ENCODE measurements at places on chromosomes 6 and 20.
A peak's percentile ranks its signal among the peaks of the same experiment; 100 is the strongest.

DNA sequence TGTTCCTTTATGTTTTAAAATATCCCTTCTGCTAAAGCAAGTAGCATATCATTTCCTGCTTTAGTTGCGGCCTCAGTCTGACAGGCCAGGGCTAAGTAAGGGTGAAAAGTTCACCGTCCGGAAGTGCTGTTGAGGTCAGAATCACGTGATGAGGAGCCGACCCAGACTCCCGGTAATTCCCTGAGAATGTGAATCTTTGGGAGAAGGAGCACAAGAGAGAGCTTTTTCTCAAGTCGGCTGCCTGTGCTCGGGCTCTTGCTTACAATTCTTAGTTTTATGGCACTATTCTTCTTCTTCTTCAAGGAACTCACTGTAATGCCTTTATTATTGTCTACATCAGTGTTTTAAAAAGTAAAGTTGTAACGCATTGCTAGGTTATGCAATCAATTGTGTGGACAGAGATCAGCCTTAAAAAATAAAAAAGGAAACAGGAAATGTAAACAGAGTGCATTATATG, 309.3 kb downstream of the PRL start:
- peak; percentile 90 for DNase-seq

DNA sequence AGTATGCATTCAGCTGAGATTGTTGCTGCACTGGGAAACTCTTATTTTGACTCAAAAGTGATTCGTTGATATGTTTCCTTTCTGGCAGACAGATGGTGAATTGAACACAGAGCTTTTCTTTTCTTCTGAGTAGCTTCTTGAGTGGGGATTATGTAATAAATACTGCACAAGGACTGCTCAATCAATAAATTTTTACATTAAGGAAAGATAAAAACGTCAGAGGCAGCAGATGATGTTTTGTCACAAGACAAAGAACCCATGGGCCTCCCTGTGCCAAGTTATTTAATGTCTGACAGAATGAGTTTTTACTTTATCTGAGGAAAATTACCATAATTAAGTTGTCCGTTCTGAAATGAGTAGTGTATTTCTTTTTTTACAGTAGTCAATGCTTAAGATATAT, 460.3 kb downstream of the UTRN start:
- DNase-seq, result no peak

DNA sequence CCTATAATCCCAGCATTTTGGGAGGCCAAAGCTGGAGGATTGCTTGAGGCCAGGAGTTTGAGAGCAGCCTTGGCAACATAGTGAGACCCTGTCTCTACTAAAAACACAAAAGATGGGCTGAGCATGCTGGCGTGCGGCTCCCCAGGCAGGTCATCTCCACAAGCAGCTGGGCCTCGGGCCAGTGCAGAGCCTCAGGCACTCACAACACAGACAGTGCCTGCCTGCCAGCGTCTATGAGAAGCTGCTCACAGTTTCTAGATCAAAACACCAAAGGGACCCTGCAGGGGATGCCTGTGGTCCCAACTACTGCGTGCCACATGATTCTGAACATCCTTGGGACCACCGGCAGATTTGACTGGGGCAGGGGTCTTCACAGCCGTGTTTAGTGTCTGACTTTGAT, 59.4 kb downstream of the GINS1 start:
- DNase-seq, result no peak

DNA sequence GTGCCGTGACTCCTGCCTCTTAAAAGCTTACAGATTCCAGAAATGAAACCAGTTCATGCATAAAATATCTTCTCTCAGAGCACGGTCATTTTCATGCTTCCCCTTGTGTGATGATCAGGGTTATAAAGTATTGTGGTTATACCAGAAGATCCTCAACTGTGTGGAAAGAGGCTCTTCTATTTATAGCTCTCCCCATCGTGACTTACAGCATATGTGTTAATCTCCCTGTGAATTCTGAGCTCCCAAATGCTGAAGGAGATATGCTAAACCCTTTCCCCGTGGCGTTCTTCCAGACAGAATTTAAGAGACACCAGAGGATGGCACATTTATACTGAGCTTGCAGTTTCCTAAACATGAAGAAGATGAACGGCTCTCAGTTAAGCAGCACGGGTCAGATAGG, 158.8 kb downstream of the CDH26 start:
- DNase-seq, result no peak

- DNase-seq, result no peak
Measured at GRCh38 chr20:34546751-34547181, 11.8 kb upstream of the MAP1LC3A start.

GRCh38 chr20:63316502-63316921, 23.5 kb downstream of the COL20A1 start:
- DNase-seq, result no peak

GRCh38 chr20:9491324-9491723, 23.1 kb upstream of the LAMP5 start:
- DNase-seq, result no peak

DNA sequence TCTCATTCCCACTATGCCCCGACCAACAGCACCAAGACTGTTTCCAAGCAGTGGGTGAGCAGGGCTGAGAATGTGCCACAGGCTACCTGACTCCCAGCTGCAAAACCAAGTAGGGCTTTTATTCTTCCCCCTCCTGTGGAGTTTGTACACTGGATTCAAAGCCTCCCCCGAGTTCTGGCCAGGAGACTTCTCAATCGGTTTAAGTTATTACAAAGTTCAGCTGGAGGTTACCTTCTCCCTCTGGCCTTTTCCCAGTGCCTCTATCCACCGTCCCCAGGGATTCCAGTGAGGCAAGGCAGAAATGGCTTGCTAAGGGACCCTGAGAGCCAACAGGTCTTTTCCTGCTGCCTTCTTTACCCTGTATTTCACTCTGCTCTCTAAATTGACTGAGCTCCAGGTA, 217.0 kb downstream of the ADGRG6 start:
- DNase-seq, result no peak

DNA sequence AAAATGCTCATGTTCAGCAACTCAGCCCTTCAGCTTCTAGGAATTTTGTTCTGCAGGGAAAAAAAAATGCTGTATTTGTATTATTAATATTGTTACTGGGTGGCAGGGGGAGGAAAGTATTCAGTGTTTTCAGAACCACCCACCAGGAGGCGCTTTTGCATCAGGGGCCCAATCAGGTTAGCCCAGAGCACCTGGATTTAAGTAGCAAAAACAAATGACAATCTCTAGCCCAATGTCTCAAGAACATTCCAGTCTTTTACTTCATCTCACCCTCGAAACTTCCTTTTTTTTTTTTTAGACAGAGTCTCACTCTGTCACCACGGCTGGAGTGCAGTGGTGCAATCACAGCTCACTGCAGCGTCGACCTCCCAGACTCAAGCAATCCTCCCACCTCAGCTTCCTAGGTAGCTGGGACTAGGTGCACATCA, 635 bp upstream of the C20orf203 start:
- peak; percentile 51 for DNase-seq

DNA sequence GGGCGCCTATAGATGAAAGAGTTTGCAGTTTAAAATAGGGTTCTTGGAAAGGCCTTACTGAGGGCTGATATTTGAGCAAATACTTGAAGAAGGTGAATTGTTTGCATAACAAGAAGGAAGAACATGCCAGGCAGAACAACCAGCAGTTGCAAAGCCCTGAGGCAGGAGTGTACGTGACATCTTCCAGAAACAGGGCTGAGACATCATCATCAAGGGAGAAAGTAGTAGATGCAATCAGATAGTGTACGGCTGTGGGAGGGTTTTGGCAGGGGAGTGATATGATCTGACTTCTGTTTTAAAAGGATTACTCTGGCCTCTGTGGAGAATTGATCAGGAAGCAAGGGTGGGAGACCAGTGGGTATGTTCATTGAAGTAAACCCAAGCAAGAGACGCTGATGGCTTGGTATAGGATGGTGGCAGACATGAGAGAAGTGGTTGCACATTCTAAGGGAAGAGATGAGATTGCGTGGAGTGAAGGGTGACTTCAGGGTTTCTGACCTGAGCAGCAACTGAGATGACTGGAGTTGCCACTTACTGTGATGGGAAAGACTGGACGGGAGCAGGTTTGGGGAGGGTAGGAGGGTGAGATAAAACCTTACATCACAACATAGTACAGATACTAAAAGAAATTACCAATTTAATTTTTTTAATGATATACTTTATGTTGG, 28.8 kb downstream of the RIOK1 start:
- DNase-seq, result no peak

- DNase-seq, result no peak
Measured at GRCh38 chr6:6564154-6564553, 24.4 kb upstream of the LY86 start.

DNA sequence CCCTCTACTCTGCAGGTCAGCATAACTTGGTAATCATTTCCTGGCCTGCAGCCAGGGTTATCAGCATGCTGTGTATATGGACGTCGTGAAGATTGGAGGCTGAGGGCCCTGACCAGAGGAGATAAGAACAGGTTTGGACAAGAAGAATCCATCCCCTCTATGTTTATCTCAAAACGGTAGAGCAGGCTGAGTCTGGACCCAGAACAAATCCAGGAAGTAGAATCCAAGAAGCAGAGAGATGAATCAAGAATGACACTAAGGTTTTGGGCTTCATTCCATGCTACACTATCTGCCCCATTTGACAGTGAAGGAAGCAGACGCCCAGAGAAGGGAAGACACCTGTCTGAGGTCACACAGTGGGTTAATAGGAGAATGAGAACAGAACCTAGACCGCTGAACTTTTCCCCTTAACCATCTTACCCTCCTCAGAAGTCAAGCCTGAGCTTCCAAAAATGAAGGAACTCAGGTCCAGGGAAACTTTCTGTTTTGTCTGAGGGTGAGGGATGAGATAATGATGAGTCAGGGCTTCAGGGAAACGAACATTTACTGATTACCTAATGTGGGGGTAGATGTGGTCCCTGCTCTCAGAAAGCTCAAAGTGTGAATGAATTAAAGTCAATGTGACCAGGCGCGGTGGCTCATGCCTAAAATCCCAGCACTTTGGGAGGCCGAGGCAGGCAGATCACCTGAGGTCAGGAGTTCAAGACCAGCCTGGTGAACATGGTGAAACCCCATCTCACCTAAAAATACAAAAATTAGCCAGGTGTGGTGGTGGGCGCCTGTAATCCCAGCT, 9.4 kb upstream of the COMMD7 start:
- no peak for DNase-seq

DNA sequence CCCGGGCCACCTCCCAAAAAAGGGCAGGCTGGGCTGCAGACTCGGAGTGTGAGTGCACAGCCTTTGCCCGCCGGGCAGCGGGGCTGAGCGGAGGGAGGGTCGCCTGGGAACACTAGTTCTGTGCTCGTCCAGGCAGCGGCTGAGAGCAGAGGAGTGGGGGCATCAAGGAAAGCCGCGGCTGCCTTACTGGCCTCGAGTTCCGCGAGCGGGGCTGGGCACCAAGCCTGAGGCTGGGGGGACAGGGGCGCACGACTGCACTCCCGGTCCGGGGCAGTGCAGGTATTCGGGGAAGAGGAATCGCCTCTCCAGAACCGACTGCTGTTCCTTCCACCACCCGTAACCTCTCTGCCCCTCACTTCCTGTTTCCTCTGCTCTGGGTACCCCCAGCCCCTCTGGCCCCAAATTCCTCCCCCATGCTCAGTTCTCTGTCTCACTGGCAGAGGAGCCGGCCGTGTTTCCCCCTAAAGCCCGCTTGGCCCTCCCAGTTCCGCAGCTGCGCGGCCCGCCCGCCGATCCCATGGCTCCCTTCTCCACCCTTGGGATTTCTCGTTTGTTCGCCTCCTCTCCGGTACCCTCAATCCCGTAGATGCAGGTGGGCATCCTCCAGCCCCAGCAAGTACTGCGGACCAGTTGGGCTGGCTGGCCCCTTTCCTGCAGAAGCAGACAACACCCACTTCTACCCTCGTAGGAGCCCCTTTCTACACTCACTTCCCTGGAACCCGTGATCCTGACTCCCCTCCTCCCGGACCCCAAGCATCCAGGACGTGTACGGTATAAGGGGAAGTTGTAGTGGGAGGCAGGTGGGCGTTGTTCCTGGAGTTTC, 5.1 kb downstream of the RING1 start:
- no peak for DNase-seq

GRCh38 chr20:35616465-35617396, 1.1 kb downstream of the SPAG4 start:
- peak; percentile 76 for DNase-seq

- DNase-seq, result no peak
Measured at GRCh38 chr20:10652660-10653261, 21.0 kb downstream of the JAG1 start.

DNA sequence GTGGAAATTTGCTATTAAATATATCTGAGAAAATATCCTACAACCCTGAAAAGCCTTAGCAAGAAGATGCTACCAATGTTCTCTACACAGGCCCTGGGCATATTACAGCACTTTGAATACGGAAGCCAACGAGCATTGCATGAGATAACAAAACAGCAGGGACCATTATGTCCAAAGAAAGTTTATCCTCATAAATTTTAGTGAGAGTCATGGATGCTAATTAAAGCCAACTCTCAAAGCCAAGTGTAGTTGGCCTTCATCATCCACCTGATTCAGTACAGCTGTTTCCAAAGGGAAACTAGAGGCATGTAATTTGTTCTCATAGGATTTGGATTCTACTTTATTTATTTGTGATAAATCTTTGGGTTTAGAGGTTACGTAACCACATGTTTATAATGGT, 564.8 kb downstream of the RFPL4B start:
- no peak for DNase-seq

GRCh38 chr6:169933839-169934698, 182.6 kb downstream of the ERMARD start:
- DNase-seq, result no peak

DNA sequence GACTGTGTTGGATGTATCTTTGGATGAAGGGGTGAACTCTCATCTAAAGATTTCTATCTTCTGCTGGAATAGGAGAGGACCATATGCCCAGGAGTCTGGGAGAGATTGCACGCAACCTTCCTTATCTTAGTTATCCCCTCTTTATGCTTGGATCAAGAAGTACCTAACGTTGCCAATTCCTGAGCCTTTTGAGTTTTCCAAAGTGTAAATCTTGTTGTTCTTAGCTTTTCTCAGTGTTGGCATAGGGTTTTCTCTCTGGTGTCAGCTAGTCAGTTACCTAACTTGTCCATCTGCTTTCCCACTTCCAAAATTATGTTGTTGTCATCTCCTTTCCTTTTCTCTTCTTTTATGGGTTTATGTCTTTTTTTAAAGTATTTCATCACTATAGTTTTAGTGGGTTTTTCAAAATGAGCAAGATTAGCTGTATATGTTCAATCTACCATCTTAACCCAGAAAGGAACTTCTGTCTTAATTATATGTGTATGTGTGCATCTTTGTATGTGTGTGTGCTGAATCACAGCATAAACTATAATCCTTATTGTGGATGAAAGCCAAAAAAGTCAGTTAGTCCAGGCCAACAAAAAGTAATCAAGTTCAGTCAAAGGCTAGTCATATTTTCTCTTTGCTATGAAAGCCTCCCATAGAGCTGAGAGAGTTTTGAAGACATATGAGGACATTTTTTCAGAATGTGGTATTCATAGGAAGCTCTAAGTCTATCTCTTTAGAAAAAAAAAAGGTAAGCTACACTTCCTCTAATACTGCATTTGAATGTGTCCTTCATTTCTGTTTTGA, 72.1 kb downstream of the KHDC1L start:
- no peak for DNase-seq

- DNase-seq, result no peak
Measured at GRCh38 chr6:88609983-88610382, 353.4 kb downstream of the RNGTT start.
